ENCODE measurements at places on chromosomes 3 and 15. TPM values are rescaled to one million over a fixed set of nuclear protein-coding genes. Genes with fewer than 3 reads are reported as not detected.
A peak's percentile ranks its signal among the peaks of the same experiment; 100 is the strongest.

SCAANT1 gene
- total RNA-seq = not detected

ERICH6 gene
- 0.09 TPM for total RNA-seq

GOLGA8R gene
- 3.1 TPM for total RNA-seq

PAQR9 gene
- total RNA-seq = not detected

- no peaks in the 10 kb centered on the region for H3K4me1 ChIP-seq
- H3K4me3 ChIP-seq = no peak overlapping the region
- peak; percentile 26 for DNase-seq
- no peaks in the 10 kb centered on the region for H3K36me3 ChIP-seq
- H3K27ac ChIP-seq = no peak overlapping the region
Observed at GRCh38 chr15:71581398-71581930, 228.9 kb upstream of the NR2E3 start.

DNA sequence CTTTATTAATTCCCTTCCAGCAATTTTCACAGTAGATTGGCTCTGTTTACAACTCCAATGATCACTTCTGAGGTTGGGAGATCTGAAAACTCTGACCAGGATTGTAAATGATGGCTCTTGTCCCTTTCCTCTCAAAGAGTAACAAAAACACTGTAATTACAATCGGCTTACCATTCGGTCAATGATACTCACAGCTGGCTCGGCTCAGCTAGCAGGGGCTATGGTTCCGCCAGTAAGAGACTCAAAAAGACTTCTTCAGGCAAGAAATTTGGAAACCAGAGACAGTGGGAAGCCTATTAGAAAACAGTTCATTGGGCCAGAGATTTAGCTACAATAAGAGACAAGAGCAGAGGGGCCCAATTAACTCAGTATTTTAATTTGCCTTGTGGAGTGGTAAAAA, 96.6 kb downstream of the LRRC3B start:
- no peak overlapping the region for H3K4me3 ChIP-seq
- peaks cover 2% of the 10 kb centered on the region for H3K4me1 ChIP-seq
- no peaks in the 10 kb centered on the region for H3K27me3 ChIP-seq
- H3K36me3 ChIP-seq = peaks cover 5% of the 10 kb centered on the region
- no peak overlapping the region for H3K27ac ChIP-seq

GRCh38 chr15:57462381-57462780, 86.1 kb downstream of the CGNL1 start:
- H3K4me1 ChIP-seq = no peaks in the 10 kb centered on the region
- no peak overlapping the region for H3K27ac ChIP-seq
- no peaks in the 10 kb centered on the region for H3K36me3 ChIP-seq
- H3K27me3 ChIP-seq = no peaks in the 10 kb centered on the region
- DNase-seq = peak; percentile 43
